ENCODE measurements at places on chromosomes 7 and 10.

- no peak for DNase-seq
Measured at GRCh38 chr10:91340613-91341362, 69.4 kb upstream of the HECTD2 start.

DNA sequence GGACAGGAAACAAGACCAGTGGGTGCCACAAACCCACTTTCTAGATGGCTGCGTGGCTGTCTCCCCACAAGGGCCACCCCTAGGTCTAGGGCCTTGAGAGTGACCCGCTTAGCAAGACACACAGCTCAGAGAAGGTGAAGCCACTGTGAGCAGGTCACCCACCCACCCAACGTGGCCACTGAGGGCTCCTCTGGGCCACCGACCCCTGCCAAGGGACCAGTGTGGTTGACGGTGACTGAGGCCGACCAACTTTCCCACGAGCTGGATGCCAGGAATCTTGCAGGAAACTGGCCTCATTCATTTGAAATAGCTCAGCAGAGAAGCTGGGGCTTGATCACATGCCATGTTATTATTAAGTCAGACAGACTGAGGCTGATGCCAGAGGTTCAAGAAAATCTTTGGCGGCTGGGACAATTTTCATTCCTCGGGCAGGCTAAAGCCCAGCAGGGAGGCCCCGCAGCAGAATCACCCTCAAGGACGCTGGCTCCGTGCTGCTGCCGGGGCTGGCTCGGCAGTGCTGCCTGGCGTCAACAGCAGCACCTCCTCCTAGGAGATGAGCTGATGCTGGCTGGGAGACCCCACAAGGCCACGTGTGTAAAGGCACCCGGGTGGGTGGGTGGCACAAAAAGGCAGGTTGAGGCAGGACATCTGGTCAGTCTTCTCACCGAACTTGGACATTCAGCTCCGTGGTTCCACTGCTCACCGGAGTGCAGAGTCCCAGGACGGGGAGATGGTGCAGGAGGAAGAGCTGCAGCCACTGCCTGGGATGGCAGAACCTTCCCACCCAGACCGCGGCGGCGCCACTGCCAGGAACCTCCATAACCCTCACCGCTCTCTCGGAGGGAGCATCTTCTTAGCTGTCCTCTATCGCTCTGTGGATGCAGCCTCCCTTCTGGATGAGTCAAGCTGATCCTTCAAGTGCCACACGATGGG, 57.8 kb downstream of the ZRANB1 start:
- DNase-seq = no peak

DNA sequence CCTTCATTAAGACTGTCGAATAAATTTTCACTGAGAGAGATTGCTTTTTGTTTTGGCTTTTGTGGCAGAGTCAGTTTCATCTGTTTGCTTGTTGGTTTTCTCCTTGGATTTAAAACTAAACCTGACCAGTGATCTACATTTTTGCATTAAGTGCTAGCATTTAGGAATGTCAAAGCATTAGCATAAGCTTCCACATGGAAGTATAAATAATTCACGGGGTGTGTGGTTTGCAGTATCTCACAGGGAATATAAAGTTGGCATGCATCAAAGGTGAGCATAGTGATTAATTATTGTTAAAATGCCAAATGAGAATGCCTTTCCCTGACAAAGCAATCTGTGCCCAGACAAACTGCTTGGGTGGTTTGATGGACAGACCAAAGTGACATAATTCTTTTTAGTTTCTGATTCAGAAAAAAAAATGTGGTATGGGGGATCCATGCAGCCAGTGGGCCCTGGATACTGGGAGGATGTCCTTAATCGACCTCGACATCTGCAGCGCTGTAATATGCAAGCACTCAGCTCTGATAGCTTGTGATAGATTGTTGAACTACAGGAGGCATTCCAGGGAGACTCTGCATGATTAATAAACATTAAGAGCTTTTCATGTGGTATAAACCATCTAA, 339.3 kb upstream of the POM121L12 start:
- peak; percentile 13 for DNase-seq

DNA sequence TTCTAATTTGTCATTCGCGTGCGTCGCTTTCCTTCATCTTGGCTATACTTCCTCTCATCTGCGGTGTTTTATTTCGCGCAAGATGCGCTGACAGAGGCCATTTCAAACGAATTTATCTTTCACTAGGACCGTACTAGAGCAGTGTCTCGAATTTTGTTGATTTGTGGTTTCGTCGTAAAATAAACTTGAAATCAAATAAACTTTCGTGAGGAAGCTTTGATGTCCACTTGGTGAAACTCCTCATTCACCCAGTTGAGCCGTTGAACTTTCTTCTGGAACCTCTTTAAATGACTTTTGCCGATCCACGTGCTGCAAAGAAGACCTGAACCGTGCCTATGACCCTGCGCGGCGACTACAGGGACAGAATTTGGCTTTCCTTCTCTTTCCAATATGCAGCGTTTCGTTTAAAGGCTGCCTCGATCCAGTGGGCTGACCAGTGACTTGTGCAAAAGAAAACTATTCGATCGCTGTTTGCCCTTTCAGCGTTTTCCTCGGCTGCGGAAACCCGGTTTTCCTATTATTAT, 163.9 kb upstream of the PPP1R3A start:
- DNase-seq = no peak

GRCh38 chr7:5472432-5473315, 49.0 kb upstream of the TNRC18 start:
- DNase-seq = no peak

- DNase-seq = no peak
Measured at GRCh38 chr10:7046615-7047014, 364.2 kb downstream of the SFMBT2 start.
